ENCODE measurements at places on chromosomes 6 and 20.

DNA sequence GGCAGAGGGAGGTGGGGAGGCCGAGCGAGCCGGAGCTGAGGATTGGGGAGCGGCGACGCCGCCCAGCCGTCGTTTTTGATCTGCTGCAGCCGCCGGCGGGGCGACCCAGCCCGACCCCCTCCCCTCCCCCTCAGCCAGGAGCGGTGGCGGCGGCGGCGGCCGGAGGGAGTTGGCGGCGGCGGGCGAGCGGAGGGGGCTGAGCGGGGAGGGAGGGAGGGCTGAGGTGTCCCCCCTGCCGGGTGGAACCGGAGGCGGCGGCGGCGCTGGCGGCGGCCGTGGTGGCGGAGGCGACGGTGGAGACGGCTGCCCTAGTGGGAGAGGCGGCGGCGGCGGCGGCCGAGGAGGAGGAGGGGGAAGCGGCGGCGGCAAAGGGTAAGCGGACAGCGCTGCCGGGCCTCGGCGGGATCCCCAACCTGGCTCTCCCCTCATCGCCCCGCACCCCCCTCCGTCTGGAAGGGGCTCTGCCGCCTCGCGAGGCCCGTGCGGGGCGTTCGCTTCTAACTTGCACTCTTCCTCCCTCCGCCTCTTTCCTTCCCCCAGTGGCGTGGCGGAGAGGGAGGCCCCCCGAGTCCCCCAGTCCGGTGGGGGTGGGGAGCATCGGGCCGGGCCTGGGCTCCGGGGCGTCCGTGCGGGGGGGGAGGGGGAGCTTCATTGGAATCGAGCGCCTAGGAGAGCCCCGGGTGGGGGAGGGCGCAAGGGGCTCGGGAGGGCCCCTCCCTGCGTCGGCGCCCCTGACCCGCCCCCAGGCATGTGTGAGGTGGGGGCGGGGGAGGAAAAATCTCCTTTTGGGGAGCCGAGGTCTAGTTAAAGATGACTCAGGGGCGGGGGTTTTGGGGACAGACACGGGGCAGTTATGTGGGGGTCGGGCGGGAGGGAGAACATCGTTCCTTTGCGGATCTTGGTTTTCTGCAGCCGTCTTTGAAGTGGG is at the start of gene TAB2:
Gene TAB2, plus strand, starts transcription at position 69 of the 928 bp plus-strand sequence. CDS start 52,286 bp downstream, outside the sequence.
- peak; percentile 79 for DNase-seq

DNA sequence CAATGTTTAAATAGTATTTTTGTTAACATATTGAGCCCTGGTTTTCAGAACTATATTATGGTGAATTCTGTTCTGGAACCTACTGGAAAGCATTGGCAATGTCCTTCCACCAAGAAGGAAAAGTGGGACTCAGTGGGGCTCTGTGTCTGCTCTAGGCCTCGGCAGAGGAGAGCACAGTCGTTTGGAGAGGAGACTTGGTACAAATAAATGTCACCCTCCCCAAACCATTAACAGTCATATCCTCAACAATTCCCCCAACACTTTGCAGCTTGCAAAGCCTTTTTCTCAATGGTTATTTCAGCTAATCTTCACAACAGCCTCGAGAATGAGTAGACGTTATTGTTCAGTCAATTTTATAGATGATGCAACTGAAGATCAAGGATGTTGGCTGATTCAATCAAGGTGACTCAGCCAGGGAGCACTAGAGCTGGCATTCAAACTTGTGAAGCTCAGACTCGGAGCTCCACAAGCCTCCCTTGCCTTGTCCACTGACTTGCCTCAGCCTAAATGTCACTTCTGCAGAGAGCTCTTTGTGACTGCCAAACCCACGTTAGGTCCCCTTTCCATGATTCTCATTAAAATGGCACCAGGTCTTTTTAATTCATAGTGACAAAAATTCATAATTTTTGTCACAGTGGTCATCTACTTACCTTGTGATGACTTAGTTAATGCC is 60.6 kb downstream of the TOX2 start:
- DNase-seq = no peak

- DNase-seq = no peak
These were observed 547.6 kb downstream of the TBC1D32 start for GRCh38 chr6:120786682-120787081.

DNA sequence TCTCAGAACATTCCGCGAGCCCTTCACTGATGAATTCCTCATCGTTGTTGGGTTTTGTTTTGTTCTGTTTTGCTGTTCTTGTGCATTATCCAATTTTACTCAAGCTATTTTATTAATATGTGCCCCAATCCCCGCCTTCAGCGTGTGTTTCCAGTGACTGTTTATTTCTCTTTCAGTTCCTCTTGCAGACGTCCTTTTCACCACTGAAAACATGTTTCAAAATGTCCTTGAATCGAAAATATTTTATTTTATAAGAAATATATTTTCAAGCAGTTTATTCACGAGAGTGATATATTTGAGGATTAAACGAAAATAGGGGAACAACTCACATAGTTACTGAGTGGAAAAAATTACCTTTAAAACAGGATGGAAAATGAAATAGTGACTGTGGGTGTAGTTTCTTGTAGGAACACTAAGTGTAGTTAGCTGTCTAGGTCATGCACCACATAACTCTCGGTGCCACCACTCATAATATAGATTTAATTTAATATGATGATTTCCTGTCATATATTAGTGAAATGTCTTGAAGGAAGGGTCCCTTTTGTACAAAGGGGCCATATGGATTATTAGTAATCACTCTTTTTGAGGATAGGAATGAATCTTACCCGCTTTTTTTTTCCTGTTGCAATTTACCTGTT is 45.3 kb upstream of the HDDC2 start:
- no peak for DNase-seq

- no peak for DNase-seq
These were observed 34.1 kb downstream of the TGM2 start for GRCh38 chr20:38130687-38131587.

DNA sequence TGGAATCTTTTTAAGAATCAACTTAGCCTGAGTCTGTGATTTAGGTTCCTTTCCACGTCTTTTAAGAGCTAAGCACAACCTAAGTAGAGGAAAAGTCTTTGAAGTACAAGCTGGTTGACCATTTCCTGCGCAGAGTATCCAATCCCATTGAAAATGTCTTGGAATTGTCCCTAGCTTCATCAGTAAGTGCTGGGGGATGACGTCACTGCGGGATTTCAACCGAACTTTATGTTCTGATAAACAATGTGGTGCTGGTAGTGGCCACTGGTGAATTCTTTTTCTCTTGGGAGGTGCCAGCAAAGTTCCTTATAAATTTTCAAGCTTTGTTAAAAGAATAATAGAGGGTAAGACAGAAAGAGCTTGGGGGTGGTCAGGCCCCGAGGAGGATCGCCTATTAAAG is 69.2 kb downstream of the PDE7B start:
- no peak for DNase-seq

DNA sequence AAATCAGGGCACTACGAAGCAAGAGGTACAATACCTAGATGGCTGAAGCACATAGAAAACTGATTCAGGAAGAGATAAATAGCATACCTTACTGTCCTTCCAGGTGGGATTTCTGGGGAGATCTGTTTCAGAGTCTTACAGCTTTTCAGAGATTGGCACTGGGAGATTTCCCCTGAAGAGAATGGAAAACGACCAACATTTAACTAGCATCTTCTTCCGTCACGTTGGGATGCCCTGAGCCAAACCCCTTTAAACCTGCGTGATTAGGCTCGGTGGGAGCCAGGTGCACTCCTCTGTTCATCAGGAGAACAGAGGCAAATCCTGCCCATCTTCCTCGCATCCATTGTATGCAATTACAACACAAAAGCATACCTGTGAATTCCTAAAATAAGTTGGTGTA is 614.5 kb downstream of the HDGFL1 start:
- DNase-seq = no peak

DNA sequence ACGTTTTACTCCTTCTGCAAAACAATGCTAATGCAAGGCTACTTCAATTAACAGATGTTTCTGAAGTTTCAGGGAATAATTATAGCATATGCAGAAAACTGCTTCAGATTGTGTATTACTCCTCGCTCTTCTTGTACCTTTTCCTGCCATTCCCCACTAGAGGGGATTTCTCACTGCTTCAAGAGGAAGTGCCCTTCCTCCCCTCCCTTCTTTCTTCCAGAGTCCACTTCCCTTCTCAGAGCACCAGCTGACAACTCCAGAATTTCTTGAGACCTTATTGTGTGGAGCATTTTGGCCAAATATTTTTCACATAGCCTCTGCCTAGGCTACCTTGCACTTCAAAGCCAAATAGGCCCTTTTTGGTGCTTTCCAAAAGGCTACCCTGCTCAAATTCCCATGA is 12.7 kb upstream of the MCUR1 start:
- DNase-seq = no peak

- DNase-seq = no peak
These were observed 5.9 kb downstream of the RNASET2 start for GRCh38 chr6:166950443-166950821.

- DNase-seq = no peak
These were observed 123.6 kb downstream of the ISM1 start for GRCh38 chr20:13344671-13345070.

DNA sequence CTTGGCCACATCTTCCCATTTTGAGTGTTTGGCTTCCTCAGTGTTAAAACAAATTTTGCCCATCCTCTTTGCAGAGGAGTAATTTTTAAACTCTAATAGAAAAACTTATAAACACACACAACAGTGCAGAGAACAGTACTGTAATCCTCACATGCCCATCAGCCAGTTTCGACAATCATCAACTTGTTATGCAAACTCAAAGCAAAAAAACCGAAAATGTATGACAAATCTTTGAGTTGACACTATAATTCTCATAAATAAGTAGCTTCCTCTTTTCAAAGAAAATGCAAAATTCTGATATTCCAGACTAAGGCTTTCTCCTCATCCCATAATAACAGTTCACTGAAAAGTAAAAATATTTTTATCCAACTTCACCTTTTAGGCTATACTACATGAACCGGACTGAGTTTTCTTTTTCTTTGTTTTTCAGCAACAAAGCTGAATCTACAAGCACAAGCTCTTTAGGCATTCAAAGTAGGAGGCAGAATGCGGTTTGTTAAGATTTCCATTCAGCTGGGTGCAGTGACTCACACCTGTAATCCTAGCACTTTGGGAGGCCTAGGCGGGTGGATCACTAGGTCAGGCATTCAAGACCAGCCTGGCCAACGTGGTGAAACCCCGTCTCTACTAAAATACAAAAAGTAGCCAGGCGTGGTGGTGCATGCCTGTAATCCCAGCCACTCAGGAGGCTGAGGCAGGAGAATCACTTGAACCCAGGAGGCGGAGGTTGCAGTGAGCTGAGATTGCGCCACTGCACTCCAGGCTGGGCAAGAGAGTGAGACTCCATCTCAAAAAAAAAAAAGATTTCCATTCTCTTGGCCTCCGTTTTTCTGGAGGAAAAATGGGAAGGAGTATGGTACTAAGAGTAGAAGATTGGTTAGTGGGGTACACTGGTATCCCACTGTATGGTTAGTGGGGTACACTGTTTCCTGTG is 74.8 kb downstream of the GCNT2 start:
- DNase-seq = no peak

DNA sequence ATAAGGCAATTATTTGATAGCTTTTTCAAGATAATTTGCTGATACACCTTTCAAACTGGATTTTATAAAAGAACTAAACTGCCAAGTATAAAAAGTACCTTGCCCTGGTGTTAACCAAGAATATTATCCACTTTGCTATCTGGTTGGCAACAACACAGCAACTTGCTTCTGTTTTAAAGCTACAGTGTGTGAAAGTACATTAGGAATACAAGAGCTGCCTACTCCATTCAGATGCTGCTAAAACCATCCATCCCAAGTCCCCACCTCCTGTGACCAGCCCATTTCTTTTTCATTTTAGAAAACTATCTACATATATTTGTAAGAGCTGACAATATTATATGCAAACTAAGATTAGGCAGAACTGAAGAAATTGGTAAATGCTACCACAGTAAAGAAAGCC is 12.8 kb downstream of the CLDN20 start:
- no peak for DNase-seq

DNA sequence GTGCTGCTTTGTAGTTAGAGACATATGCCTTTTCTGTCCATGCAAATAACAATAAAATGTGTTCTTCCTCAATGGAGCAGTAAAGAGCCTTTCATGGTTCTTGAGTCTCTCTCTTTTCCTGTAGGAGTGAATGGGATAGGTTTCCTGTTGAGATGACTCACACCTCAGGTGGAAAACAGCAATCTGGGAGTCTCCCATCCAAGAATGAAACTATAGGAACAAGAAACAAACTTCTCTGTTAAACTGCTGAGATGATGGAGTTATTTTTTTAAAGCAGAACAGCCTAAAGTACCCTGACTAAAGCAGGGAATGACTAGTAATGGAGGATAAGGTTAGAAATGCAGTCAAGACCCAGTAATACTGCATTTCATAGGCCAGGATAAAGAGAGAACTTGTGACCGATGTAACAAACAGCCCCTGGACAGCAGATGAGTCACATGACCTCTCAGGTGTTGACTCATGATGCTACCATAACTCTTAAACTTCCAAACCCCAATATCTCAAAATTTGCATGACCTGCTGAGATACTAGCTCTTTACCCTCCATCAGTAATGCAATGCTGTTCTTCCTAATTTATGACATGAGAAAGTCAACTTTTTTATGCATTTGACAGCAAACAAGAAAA is 548.9 kb downstream of the CBLN4 start:
- no peak for DNase-seq
